ENCODE measurements at places on chromosomes 13 and 19.
A peak's percentile ranks its signal among the peaks of the same experiment; 100 is the strongest.

GRCh38 chr13:24148414-24149235 is 11.9 kb upstream of the SPATA13 start:
- DNase-seq: no peak

- DNase-seq: no peak
These were observed 196.0 kb downstream of the KLF5 start for GRCh38 chr13:73254827-73255226.

- no peak for DNase-seq
These were observed 2.0 kb downstream of the EVI5L start for GRCh38 chr19:7832009-7832408.

DNA sequence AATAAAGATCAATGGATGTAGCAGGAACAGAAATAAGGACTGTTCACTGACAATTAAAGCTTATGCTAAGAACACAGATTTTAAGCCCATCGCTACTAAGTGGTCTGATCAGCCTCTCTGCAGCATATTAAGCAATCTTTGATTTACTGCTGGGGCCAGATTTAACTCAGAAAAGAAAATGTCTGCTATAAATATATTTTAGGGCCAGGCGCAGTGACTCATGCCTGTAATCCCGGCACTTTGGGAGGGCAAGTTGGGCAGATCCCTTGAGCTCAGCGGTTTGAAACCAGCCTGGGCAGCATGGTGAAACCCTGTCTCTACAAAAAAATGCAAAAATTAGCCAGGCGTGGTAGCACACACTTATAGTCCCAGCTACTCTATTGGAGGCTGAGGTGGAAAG is 43.0 kb downstream of the METTL21C start:
- DNase-seq: no peak

GRCh38 chr13:32941368-32941767 is 74.9 kb upstream of the KL start:
- no peak for DNase-seq

- no peak for DNase-seq
These were observed 8.2 kb downstream of the KCTD12 start for GRCh38 chr13:76878043-76878442.

GRCh38 chr19:30178721-30179402 is 193.3 kb upstream of the ZNF536 start:
- DNase-seq: no peak

- DNase-seq: no peak
These were observed 10.4 kb downstream of the PNPLA6 start for GRCh38 chr19:7545904-7546303.

DNA sequence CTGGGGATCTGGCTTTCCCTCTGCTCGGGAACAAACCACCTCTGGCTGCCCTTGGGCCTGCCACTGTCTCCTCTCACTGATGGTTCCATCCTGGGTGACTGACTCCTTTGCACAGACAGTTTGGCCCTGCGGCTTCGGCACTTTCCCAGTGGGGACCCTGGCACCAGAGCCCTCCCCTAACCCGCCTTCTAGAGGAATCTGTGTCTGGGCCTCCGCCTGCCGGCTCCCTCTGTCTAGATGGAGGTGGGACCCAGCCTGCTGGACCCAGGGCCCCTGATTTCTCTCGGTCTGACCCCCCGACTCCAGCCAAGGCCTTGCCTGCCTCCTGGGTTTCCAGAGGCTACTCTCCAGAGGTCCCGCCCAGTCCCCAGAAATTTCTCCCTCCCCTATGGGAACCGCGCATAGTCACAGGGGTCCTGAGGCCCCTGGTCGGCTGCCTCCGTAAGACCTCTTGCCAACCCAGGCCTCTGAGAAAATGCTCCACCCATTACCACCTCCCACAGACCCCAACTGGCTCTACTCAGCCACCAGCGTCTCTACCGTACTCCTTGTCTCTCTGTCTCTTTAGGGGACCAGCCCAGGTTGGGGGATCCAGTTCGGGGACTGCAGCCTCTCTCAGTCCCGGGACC is 2.7 kb downstream of the CCDC106 start:
- no peak for DNase-seq

GRCh38 chr13:95020298-95020987 is 280.8 kb downstream of the ABCC4 start:
- no peak for DNase-seq

DNA sequence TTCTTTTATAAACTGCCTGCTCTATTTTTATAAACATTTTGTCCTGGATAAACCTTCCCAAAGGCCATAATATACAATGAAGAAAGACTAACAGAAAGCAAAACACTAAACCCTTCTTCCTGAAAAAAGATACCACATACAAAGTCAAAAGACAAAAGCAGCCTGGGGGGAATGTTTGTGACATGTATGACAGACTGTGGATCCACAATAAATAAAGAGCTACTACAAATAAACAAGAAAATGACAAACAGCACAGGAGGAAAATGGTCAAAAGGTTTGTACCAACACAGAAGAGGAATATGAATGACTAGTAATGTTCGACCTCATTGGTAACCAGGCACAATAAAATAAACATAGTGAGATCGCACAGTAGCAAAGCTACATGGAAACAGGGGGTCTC is 19.8 kb downstream of the AP2S1 start:
- DNase-seq: no peak

- DNase-seq: no peak
These were observed 429.6 kb downstream of the KLF12 start for GRCh38 chr13:73704587-73704986.

GRCh38 chr13:50682966-50683365 is 160.5 kb downstream of the DLEU7 start:
- no peak for DNase-seq

GRCh38 chr13:43111559-43112400 is 88.4 kb downstream of the DNAJC15 start:
- DNase-seq: no peak

GRCh38 chr13:22128441-22129408 is 457.9 kb downstream of the FGF9 start:
- no peak for DNase-seq

GRCh38 chr19:18280247-18281081 is 958 bp downstream of the JUND start:
- DNase-seq: peak; percentile 80

- DNase-seq: no peak
These were observed 101.4 kb downstream of the KDM4B start for GRCh38 chr19:5070331-5070730.

- DNase-seq: no peak
These were observed 27.7 kb upstream of the FAM216B start for GRCh38 chr13:42753697-42754096.

GRCh38 chr13:50267917-50268316 is 252.7 kb downstream of the KCNRG start:
- no peak for DNase-seq

GRCh38 chr13:40464337-40465014 is 202.0 kb downstream of the FOXO1 start:
- no peak for DNase-seq

- no peak for DNase-seq
These were observed 255.9 kb upstream of the SOX21 start for GRCh38 chr13:94968040-94968756.

DNA sequence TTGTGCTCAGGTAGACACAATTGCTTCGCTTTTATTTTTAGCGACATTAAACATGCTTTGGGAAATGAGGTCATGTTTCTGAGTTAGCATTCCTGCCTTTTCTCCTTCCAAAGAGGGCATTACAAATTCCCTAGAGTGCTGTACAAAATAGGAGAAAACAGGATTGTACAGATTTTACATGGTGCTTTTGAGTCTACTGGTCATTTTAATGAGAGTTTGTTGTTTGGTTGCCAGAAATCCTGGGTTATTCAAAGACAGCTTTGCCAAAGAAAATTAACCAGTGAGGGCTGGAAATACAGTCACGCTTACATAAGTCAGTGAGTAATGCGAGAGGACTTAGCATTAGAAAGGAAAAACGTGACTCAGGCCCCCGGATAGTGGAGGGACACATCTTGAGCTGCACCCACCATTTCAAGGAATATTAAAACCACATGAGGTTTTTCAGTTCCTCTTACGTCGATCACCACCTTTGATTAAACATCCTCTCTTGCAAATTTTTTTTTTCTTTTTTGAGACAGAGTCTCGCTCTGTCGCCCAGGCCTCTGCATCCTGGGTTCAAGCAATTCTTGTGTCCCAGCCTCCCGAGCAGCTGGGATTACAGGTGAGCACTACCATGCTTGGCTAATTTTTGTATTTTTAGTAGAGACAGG is 55.4 kb downstream of the SACS start:
- peak; percentile 70 for DNase-seq

GRCh38 chr13:40231751-40232150 is 434.7 kb downstream of the FOXO1 start:
- DNase-seq: no peak

DNA sequence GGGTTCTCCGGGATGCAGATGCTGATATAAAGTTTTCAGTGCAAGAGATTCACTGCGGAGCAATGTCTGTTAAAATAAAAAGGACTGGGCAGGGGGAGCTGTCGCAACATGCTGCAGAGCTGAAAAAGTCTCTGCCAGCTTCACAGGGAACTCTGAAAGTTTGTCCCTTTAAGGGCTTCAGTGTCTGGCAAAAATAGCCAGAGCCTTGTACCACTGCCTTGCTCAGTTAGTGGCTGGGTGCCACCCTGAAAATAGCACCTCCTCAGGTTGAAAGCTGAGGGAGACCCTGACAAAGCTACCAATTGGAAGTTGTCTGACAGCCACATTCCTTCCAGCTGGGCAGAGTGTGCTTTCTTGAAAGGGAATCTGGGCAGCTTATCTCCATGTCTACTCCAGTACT is 3.0 kb upstream of the NDFIP2 start:
- DNase-seq: no peak

DNA sequence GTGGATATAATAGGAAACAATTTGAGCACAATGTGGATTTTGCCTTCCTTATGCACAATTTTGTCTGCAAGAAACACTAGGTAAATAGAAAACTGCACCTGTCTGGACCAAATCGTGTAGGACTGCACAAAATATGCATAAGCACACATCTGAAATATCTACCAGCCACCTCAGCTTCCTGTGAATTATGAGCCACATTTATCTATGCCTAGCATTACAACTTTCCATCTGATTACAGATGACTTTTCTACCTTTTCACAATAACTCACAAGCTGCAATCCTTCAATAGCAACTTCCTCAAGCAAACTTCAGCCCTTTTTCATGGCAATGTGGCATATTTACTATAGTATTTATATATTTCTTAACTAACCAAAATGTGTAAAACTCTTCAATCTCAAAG is 5.7 kb upstream of the RFX2 start:
- no peak for DNase-seq

- DNase-seq: no peak
These were observed 49.4 kb downstream of the SERP2 start for GRCh38 chr13:44422755-44423643.

- no peak for DNase-seq
These were observed 5.3 kb downstream of the TMPRSS9 start for GRCh38 chr19:2365201-2365970.

DNA sequence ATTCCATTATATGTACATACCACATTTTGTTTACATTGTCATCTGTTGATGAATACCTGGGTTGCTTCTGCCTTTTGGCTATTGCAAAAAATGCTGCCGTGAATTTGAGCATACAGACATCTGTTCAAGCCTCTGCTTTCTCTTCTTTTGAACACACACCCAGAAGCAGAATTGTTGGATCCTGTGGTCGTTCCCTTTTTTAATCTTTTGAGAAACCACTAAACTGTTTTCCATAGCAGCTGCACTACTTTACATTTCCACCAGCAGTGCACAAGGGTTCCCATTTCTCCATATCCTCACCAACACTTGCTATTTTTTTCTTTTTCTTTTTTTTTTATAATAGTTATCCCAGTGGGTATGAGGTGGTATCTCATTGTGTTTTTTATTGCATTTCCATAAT is 123.5 kb downstream of the TEX29 start:
- no peak for DNase-seq

- no peak for DNase-seq
These were observed 143.3 kb upstream of the IPO5 start for GRCh38 chr13:97810152-97810551.

GRCh38 chr19:2353159-2353886 is 6.7 kb upstream of the TMPRSS9 start:
- no peak for DNase-seq
